ENCODE measurements at places on chromosomes 3 and 15.

- DNase-seq = no peak
Measured at GRCh38 chr3:126938520-126939337, 44.2 kb upstream of the PLXNA1 start.

GRCh38 chr15:52715411-52715810, 36.2 kb upstream of the ATOSA start:
- no peak for DNase-seq

DNA sequence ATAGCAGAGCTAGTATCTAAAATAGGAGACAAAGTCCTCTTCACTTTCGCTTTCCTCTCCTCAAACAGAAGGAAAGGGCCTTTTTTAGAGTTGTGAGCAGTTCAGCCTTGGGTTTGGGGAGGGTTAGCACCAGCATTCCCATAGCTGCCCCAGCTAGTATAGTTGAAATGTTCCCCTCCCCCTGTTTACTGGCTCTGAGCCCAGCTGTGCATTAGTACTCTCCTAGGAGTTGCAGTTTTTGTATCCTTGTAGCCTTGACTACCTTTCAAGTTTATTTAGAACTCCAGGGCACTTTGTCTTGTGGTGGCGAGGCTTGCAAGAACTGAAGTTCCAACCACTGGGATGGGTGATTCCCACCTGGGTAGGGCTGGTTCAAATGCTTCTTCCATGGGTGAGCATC, 245.1 kb upstream of the NAALADL2 start:
- no peak for DNase-seq

DNA sequence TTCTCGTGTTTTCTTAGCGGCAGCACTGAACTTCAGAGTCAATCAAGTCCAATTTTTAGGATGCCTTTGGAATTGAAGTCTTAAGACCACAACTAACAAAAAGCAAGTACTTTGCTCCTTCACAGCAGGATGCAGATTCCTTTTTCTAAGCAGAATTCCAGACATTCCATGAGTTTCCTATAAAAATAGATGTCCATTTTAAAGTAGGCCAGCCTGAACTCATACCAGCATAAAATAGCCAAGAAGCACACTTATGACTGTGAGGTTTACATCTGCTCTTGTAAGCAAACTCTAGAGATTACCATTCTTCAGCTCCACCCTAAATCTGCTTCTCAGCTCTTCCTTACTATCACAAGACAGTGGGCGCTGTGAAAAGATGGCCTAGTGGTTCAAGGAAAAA, 85.8 kb downstream of the THBS1 start:
- DNase-seq = no peak

DNA sequence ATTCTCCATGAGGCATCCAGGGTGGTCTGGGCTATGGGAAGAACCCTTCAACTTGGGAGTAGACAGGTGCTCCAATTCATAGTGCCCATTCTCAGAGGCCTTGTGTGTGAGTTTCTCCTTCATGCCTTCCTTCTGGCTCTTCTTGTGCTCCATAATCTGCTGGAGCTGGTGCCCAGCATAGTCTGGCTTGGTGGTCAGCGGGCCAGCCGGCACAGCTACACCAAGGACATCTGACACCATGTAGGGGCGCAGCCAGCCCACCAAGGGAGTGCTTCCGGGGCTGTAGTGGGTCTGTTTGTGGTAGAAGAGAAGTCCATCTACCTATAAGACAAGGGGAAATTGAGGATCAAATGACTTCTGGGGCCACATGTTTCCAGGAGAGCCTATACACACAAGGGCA, 19.2 kb upstream of the PTPN9 start:
- DNase-seq = no peak

DNA sequence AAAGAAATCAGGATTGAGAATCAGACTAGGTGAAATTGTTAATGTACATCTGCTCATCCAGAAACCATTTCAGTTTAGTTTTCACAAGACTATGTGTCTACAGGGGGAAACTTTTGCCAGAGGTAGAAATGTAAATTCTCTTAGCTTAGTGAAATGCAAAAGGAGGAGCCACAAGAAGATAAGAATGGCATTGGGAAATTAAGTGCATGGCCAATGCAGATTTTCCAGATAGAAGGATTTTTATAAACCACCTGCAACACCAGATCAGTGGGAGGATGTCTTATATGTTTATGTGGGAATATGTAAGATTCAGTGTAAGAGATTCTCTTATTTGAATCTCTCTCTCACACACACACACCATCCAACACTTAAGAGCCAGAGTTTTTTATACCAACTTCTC, 67.2 kb downstream of the HMG20A start:
- DNase-seq = no peak

All from hematopoietic multipotent progenitor cell treated with erythropoietin and hydrocortisone succinate and interleukin-3 and kit ligand, for 17 days (in vitro differentiated cells).